Myocyte (in vitro differentiated cells): ENCODE measurements at places on chromosomes 4 and X.

DNA sequence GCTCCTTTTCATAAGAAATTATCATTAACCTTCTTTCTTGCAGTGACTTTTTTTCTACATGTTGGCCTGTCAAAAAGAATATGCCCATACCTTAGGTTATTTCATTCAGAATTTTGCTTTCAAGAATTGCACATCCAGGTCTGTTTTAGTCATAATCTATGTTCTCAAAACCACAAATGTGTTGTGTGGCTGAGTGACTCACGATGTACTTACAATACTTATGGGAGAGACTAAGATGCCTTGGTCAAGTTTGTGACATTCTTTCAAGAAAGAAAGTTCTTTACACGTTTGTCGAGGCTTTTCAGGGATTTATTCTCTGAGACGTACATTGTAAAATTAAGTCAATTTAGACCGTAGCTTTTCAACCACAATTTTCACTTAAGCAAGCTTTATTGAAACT lies 396.7 kb downstream of the FSTL5 start:
- DNase-seq = peak; percentile 20

DNA sequence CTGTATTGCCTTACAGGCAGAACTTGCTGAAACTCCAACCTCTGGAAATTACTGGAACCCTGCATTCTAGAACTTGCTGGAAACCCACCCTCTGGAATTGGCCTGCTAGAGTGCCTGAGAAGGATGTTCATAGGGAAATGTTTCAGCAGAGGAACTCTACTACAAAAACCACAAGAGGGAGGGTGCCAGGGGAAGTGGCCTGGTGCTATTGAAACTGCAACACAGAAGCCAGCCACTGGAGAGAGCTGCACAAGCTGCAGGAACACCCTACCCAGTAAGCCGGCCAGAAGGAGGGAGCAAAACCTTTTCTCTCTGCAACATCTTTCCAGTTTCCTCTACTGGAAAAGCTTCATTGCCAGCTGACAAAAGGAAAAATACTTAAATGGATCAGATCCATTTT lies 2.5 kb upstream of the BRWD3 start:
- DNase-seq = peak; percentile 44

GRCh38 chrX:2500091-2500802 lies 529 bp downstream of the DHRSX start:
- peak; percentile 59 for DNase-seq

GRCh38 chr4:13535708-13536361 lies 8.5 kb downstream of the NKX3-2 start:
- DNase-seq = no peak

- DNase-seq = no peak
Observed at GRCh38 chr4:86159216-86159615, 200.6 kb downstream of the MAPK10 start.

- DNase-seq = no peak
Observed at GRCh38 chr4:36241771-36242170, 2.5 kb downstream of the ARAP2 start.

DNA sequence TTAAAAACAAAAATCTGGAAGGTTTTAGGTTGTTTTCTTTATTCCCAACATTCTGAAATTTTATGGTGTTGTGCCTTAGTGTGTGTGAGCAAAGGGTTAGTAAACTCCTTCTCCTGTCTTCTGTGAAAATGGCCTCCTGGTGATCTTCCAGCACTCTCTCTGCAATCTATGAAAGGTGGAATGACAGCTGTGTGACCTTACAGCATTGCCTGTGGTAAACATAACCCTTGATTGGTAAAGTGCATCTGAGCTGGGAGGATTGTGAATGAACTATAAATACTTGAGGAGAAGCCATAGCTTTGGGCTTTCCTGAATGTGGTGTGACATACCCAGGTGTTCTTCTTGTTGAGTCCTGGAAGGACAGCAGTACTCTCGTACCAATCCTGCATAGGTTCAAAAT lies 10.0 kb downstream of the ART3 start:
- DNase-seq = peak; percentile 45

GRCh38 chr4:60133375-60133774 lies 1066.8 kb upstream of the ADGRL3 start:
- no peak for DNase-seq

DNA sequence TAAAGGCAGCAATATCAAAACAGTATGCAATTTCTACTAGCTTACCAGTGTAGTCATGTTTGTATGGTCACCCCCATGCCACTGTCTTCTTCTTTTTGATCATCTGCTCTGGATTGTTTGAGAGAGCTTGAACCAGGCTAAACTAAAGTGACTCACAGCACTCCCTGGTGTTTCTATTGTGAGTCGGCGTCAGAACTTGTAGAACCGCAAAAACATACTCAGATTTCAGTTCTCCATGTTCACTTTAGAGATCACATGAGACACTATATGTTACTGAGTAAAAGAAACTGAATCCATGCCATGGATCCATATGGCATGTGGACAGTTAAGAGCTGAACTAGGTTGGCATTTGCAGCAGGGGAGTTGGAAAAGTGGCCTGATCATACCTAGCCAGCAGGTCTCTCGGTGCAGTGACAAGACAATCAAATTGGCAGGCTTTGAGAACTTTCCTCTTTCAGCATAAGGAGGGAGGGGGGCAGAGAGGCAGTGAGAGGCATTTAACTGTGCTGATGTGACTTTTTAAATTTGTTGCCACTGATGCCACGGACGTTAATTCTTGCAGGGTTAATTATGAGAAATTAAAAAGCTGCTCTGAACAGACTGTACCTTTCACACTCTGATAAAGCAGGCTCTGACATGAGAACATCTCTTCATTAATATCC lies 88.4 kb downstream of the AFF2 start:
- DNase-seq = peak; percentile 47

GRCh38 chrX:150446995-150447394 lies 83.9 kb downstream of the MAMLD1 start:
- DNase-seq = no peak

DNA sequence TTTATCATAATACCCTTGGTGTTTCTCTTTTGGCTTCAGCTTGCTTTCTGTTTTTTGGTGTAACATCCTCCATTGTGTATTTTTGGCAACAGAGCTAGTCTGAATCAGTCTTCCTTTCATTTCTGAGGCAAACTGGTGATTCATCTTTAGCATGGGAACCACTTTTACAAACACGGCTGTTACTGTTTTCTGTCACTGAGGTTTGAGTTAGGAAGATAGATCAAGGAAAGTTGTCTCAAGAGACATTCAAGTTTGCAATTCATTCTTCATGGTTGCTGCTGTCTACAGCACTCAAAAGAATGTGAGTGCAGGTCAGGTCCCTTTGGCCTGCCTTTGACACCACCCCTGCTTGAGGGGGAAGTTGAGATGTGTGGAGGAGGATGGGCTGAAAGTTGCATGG lies 36.3 kb downstream of the IL21 start:
- DNase-seq = peak; percentile 83

- DNase-seq = no peak
Observed at GRCh38 chrX:17591741-17592110, 145.6 kb upstream of the SCML1 start.

- DNase-seq = peak; percentile 80
Observed at GRCh38 chr4:118865091-118865708, 23.5 kb upstream of the SYNPO2 start.

DNA sequence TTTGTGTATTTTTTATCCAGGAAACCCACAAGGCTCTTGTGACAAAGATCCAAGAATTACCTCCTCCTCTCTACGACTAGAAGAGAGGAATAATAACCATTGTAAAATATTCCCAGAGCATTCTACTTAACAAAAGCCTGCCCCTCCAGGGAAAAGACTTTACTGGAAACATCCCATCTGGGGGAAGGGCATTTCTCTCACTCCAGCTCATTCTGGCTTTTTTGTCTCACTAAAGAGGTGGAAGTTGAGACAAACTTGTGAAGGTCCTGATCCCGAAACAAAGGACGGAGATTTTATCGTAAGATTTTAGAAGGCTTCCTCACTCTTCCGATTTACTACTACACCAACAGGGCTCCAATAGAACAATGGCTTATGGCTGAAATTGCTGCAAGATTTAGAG lies 692.0 kb upstream of the GRID2 start:
- no peak for DNase-seq

GRCh38 chrX:72002875-72003274 lies 92.2 kb downstream of the NHSL2 start:
- DNase-seq = peak; percentile 35

DNA sequence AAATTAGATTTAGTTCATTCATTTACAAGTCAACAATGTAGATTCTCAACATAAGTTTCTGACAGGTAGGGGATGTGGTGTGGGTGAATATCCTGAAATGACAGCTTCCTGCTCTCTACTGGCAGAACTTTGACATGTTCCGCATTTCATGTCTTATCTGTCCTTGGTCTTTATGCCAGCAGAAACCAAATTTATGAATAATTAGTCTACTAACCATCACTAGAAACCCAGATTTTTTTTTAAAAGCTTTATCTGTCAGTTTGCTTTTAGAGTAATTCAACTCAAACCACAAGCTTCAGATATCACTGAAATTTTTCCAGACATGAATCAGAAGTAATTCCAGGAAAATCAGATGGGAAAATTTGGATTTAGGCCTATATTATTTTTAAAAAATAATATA lies 17.9 kb downstream of the COQ2 start:
- no peak for DNase-seq

DNA sequence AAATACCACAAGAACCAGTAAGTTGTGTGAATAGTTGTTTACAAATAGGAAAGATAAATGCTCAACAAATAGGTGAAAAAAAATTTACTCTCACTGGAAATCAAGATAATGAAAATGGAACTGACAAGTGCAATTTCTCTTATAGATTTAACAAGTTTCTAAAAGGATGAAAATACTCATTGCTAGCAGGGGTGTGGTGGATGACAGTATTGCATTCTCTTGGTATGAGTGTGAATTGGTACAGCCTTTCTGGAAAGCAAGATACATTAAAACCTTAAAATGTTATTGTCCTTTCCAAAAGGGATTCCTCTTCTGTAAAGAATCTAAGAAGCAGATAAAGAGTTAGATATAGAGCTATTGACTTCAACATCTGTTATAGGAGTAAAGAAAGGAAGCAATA lies 240.0 kb upstream of the RPS6KA3 start:
- no peak for DNase-seq

GRCh38 chr4:149701435-149702156 lies 114.0 kb downstream of the IQCM start:
- no peak for DNase-seq

DNA sequence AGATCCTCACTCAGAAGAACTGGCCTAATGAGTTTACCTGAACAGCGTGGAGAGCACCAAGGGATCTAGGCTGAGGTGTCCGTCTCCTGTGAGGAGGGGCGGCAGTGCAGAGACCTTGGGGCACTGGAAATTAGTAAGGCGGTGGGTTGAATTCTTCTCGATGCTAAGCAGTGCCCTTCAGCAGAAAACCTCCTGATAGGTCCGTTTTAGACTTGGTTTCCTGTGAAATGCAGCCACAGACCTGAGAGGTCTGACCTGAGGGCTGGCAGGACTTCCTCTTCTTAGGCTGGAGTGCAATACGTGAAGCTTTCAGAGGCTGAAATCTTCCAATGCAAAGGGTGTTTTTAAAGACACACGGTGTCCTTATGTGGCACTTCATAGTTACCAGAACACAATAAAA lies at the start of gene CLNK:
Gene CLNK, minus strand, starts transcription at position 138 of the 400 bp plus-strand sequence. CDS start 16,899 bp downstream, outside the sequence.
- no peak for DNase-seq

DNA sequence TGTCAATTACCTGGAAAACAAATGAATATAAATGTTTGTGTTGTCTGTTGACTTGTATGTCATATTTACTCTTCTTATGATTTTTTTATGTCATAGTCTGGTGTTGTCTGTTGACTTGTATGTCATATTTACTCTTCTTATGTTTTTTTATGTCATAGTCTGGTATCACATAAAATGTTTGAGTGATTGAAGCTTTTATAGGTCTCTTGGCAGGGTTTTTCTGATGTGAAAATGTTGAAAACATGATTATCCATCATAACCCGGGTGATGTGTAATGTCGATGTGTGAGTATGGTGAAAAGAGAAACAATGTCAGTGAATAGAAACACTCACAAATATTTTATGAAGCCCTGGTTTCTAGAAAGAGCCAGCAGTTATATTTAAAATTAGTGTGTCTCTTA lies 335.7 kb downstream of the BMPR1B start:
- DNase-seq = no peak

DNA sequence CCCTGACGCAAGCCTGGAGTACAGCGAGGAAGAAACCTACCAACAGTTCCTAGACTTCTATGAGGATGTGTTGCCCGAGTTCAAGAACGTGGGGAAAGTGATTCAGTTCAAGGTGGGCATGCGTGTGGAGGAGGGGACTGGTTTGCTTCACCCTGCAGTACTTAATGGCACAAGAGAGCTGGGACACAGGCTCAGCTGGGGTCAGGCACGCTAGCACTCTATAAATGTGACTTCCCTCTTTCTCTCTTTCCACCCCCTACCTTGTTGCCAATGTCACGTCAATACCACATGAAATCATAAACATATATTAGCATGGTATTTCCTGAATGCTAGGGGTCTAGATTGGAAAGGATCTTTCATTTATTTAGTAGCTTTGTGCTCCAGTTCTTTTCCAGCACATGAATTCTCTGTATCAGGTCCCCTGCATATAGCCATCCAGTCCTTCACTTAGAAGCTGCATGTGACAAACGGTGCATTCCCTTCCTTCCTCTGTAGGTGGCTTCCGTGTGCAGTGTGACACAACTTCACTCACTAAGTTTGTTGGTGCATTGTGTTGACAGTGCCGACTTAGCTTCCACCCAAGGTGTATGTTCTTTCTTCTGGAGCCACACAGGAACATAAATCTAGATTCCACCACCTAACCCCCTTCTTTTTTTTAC lies 25.6 kb downstream of the ZRSR2 start:
- peak; percentile 33 for DNase-seq

DNA sequence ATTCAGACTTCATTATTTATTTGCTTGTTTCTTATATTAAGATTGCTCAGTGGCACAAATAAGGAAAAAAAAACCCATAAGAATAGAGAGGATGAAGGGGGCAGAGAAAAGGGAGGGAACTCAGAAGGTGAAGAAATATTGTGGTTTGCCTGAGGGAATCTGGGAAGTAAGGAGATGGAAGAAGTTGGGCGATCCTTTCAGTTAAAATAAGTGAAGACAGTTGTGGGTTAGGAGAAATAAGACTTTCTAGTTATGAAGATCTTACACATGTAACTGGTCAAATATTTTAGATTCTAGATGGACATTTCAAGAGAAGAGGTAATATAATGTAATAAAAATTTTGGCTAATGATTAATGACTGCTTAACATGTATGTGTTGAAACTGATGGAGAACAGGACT lies 138.7 kb upstream of the LIMCH1 start:
- no peak for DNase-seq

- no peak for DNase-seq
Observed at GRCh38 chr4:125626946-125627345, 312.2 kb downstream of the FAT4 start.

- DNase-seq = peak; percentile 76
Observed at GRCh38 chr4:144355811-144356757, 215.6 kb upstream of the GYPA start.
